ENCODE measurements at places on chromosomes 5 and 9. TPM values are rescaled to one million over a fixed set of nuclear protein-coding genes. Genes with fewer than 3 reads are reported as not detected.
A peak's percentile ranks its signal among the peaks of the same experiment; 100 is the strongest.

The PSIP1 gene
- 19.9 TPM for polyA plus RNA-seq

The TAF11L8 gene
- not detected for polyA plus RNA-seq

The SEC16A gene
- 25.9 TPM for polyA plus RNA-seq

The PTPRD gene
- 0.08 TPM for polyA plus RNA-seq

The SPINK6 gene
- polyA plus RNA-seq: not detected

The C9orf153 gene
- polyA plus RNA-seq: 0.03 TPM

The SLC45A2 gene
- polyA plus RNA-seq: 0.02 TPM

The JAKMIP2 gene
- polyA plus RNA-seq: 1.8 TPM

The SELENOP gene
- 0.06 TPM for polyA plus RNA-seq

The F2RL1 gene
- polyA plus RNA-seq: 41.3 TPM

The PALM2AKAP2 gene
- polyA plus RNA-seq: 3.6 TPM

The ZNG1C gene
- polyA plus RNA-seq: 29.4 TPM

- DNase-seq: no peak
These were observed 503.4 kb downstream of the PDE4D start for GRCh38 chr5:59390074-59390659.

DNA sequence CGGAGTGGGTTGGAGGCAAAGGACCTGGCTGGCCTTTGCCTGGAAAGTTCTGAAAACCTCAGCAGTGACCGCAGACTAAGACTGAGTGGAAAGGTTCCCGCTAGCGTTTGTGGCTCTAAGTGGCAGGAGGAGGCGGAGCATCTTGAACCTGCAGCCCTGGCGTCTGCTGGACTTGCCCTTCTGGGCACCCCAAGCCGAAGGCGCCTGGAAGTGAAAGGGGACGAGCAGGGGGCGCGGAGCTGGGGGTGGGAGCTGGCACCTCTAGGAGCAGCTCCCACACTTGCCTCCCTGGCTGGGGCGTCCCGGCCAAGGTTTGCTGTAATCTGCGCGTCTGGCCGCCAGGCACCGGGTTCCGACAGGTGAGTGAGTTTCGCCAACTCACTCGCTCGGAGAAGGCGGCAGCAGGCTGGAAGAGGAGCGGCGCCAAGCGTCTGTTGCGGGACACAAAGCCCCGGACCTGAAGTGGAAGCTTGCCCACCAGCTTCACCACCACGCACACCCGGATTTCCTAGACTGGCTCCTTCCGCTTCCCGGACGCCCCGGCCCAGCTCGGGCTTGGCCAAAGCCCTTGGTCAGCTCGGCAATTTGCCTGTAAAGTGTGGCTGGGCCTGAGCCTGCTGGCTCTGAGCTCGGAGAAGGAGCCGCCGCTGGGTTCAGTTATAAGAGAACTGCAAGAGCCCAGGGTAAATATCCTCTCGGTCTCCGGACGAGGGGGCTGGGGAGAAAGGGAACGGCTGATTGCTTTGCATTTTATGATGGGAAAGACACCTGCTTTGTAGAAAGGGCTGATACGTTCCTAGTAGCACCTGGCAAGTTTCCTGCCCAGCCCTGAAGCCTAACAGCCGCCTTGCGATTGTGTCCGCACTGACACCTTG, at the start of gene GNA14:
TSS of gene GNA14 (minus strand) at position 89 of the 875 bp plus-strand sequence. CDS start 529 bp downstream, outside the sequence.
- DNase-seq: no peak

GRCh38 chr5:35436400-35437057, 181.1 kb upstream of the SPEF2 start:
- peak; percentile 23 for DNase-seq

GRCh38 chr9:107131108-107131799, 151.8 kb upstream of the RAD23B start:
- no peak for DNase-seq

DNA sequence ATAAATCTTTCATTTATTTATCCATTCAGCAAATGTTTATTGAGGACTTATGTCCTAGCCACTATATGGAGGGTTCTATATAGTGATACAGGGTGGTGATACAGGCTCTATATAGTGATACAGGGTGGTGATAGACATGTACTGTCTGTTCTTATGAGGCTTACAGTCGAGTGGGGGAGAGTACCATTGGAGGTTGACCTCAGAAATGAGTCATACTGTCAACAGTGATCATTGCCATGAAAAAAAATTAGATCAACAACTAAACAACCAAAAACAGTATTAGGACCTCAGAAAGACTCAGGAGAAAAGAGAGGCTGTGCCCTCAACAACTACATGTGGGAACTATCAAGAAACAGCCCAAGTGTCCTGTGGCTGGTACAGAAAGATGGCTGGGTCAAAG, 22.0 kb downstream of the PAPPA start:
- DNase-seq: no peak

DNA sequence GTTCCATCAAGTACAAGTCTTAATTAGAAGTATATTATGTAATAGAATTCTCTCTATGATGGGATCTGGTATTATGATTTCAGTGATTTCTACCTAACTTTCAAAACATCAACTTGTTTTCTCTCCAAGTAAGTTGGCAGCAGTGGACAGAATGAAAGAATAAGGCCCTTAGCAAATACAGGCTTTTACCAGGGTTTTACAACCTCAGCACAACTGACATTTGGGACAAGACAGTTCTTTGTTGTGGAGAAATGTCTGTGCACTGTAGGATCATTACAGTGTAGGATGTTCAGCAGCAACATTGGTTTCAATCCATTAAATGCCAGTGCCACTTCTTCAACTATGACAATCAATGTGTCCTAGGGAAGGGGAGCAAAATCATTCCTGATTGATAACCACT, 48.8 kb downstream of the MLANA start:
- no peak for DNase-seq

DNA sequence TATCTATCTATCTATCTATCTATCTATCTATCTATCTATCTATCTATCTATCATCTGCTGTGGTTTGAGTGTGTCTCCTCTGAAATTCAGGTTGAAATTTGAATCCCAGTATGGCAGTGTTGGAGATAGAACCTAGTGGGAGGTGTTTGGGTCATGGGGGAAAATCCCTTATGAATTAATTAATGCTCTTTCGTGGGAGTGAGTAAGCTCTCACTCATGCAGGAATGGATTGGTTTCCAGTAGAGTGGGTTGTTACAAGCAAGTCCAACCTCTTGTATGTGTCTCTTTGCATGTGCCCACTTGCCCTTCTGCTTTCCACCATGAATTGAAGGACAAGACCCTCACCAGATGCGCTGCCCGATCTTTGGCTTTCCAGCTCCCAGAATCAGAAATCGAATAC, 113.0 kb downstream of the ANXA1 start:
- no peak for DNase-seq

DNA sequence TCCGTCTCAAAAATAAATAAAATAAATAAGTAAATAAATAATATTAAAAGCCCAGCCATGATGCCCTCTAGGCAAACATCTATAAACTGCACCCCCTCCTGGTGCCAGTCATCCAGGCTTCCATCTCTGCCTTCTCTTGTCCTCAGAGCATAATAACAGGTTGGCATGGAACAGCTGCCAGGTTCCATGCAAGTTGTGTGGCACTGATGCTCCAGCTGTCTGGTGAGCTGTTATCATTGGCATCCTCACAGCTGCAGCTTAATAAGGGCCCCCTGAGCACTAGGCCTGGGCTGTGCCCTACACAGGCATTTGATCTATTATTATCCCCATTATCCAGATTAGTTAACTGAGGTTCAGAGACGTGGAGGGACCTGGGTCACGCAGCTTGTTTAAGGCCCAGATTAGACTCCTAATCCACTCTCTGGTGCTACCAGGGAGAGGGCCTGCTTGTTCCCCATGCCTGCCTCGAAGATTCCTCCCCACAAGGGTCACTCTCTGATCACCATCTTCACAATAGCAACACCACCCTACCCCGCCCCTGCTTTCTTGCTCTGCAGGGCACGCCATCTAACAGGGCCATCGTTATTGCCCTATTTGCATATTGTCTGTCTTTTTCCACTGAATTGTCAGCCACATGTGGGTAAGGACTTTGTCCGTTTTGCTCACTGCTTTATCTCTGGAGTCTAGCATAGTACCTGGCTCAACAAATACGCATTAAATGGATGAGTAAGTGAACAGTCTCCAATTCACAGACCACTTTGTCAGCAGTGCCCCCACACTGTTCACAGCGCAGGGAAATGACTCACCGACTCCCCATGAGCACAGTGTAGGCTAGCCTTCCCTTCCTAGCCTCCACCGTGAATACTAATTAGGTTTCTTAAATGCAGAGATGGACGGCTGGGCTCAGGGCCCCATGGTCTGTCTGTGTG, 1.5 kb upstream of the DNM1 start:
- no peak for DNase-seq

- no peak for DNase-seq
These were observed 47.5 kb downstream of the SPATA31D1 start for GRCh38 chr9:82036086-82036485.

- no peak for DNase-seq
These were observed 276.2 kb upstream of the SLC24A2 start for GRCh38 chr9:20065046-20065445.

- DNase-seq: no peak
These were observed 21.3 kb downstream of the MRPL36 start for GRCh38 chr5:1778138-1779020.

GRCh38 chr5:43620944-43621505, 18.0 kb downstream of the NNT start:
- DNase-seq: no peak

GRCh38 chr5:172533399-172534228, 79.3 kb upstream of the SH3PXD2B start:
- no peak for DNase-seq

DNA sequence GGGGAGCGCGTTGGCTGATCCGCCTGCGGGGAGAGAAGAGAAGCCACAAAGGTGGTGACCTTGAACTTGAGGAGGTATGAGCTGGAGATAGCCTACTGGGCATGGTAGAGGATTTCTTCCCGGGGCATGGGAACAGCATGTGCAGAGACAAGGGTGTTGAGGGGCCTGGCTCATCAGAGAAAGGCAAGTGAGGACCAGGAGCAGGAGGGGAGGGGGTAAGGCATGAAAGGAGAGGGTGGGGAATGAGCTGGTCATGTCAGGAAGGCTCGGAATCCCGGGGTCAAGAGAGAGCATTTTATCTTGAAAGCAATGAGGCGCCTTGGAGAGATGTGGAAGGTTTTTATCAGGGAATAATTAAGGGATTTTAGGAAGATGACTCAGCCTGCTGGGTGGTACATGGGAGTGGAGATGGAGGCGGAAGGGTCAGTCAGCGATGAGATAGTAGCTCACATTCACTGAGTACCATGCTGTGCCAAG, 121.1 kb downstream of the LHX2 start:
- no peak for DNase-seq

GRCh38 chr9:34555500-34555899, 32.7 kb upstream of the ENHO start:
- DNase-seq: no peak

DNA sequence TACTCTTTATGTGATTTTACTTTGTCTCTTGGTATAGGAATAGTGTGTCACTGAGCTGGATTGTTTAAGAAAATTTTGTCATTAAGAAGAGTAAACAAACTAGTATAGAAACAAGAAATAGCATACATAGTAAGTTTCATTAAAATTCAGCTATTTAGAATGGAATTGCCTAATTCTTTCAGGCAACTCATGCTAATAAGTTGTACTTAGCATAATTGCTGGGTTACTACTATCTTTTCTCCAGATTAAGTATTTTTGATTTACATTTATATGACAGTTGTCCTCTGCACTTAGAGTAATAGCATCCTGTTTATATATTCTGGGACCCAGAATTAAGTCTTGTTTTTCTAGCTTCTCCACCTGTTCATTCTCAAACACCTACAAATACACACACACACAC, 85.9 kb downstream of the PAM start:
- DNase-seq: no peak

DNA sequence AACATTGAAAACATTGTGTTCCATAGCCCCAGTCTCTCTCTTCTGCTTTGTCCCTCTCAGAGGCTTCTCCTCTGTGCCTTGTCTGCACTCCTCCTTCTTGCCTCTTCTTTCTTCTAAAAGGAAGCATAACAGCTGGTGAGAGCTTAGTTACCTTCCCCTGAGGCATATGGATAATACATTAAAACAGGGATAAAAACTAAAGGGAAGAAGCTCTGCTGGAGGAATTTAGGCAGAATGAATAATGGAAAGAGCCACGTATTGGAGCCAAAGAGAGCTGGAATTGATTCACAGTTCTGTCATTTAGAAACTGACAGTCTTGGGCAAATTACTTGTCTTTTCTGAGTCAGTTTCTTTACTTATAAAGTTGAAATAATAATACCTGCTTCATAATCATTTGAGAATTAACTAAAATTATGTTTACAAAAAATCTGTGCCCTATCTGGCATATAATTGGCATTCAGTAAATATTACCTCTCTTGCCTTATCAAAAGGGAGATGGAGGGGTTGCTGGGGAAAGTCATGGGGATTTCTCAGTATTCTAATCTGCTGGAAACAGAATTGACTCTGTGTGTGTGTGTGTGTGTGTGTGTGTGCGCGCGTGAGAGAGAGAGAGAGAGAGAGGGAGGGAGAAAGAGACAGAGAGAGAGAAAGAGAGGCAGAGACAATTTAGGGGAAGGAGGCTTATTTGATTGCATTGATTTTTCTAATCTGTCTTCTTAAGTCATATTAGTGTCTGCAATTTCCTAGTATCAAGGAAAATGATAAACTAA, 20.2 kb downstream of the ZNF474 start:
- no peak for DNase-seq

- DNase-seq: no peak
These were observed 280.1 kb downstream of the MARCHF11 start for GRCh38 chr5:15899481-15899880.

DNA sequence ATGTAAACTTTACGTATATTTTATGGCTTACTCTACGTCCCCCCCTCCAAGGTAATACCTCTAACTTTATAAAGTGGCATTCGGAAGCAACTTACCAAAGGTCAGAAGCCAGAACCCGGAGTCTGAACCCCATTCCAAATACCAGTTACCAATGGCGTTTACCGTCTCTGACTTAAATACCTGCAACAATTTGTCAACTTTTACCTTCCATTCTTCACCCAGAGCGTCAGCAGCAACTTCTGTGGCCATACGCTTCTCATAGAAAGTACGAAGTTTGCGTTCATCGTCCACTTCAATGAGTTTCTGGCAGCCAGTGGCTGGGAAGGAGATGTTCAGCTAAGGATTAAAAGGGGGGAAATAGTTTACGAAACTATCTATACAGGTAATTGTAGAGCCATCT, 753 bp downstream of the RPS6 start:
- no peak for DNase-seq

- DNase-seq: no peak
These were observed 58.0 kb downstream of the CEP120 start for GRCh38 chr5:123365156-123365555.

- DNase-seq: peak; percentile 45
These were observed 491.2 kb upstream of the SEMA6A start for GRCh38 chr5:117065800-117066199.
